ENCODE measurements at places on chromosomes 6 and 20.
A peak's percentile ranks its signal among the peaks of the same experiment; 100 is the strongest.

DNA sequence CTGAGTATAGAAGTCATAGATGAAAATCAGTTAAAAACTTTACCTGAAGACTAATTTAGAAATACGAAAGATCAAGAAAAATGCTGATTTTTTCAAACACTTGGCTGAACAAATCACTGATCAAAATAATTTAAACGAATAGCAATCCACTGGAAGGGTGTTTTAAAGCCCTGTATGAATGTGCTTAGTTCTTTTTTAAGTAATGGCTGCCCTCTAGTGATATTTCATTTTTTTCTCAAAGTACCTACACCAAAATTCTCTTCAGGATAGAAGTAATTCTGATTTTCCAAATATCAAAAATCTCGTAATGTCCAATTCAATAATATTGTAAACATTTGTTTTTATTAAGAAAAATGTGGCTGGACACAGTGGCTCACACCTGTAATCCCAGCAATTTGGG lies 32.5 kb downstream of the AKAP7 start:
- DNase-seq = no peak

GRCh38 chr20:37518059-37518458 lies 3.0 kb upstream of the NNAT start:
- DNase-seq = no peak

- DNase-seq = no peak
Observed at GRCh38 chr6:137571854-137572253, 77.7 kb upstream of the OLIG3 start.

DNA sequence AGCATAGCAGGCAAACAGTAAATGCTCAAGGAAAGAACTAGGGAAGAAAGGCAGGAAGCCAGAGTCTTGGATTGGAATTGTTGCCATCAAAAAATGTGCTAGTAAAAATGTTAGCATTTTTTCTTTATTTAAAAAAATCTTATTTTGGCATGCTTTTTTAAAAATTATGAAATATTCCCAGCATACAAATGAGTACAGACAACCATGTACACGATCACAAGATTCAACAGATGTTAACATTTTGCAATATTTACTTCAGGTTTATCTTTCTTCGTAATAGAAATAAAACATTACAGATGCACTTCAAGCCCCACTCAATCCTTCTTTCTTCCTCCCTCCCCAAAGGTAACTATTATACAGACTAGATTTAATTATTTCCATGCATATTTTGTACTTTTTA lies 27.4 kb upstream of the NOP56 start:
- DNase-seq = no peak

DNA sequence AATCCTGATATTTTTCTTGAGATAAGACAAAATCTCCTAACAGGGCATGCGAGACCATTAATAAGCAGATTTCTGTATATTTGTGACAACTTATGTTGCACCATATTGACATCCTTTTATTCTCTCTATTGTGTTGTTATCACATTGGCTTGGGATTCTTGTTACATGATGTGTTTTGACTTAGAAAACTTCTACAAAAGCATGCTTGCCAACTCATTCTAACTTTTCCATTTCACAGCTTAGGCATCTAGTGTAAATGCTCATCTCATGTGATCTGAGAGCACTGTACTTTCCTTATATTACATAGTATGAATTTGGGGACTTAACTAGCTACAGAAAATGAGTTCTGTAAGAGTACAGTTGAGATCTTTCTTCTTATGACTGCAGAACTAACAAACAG lies 1040.7 kb upstream of the ADGRB3 start:
- DNase-seq = no peak

- no peak for DNase-seq
Observed at GRCh38 chr20:45420125-45420524, 4.2 kb downstream of the PIGT start.

- no peak for DNase-seq
Observed at GRCh38 chr6:2843138-2843740, 1.6 kb upstream of the SERPINB1 start.

GRCh38 chr6:56620229-56620868 lies 22.3 kb downstream of the DST start:
- DNase-seq = no peak

DNA sequence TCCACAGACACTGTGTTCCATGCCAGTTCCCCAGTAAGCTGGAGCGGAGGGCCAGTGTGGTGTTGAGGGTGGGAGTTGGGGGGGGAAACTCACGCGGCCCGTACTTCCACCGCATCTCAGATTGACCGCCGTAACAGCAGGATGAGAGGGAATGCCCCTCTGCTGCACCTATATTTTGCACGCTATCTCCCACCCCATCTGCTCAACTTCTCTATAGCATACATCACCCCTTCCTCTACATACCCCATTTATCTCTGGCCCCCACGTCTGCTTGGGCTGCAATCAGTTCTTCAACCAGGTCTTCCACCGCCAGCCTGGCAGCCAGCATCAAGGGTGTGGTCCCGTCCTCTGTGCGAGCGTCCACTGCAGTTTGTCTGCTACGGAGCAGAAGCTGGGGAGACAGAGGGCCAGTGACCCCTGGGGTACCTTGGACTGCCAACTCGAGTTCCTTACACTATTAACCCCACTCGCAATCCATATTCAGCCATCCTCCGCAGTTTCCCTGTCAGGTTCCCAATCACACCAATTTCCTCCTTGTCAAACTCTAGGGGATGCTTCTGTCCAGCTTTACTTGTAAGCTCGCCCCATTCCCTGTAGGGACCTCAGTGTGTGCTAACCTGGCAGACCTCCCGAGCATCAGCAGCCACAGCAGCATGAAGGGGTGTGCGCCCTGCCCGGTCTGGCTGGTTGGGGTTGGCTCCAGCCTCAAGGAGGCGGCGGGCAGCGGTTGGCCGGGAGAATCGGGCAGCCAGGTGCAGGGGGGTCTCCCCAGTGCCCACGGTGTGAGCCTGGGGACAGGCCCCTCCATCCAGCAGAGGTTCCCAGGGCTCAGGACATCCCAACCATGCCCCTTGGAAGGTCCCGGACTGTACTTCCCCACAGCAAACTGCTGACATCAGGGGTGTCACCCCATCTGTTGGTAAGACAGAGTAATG lies 4.5 kb upstream of the GPSM3 start:
- DNase-seq = no peak

DNA sequence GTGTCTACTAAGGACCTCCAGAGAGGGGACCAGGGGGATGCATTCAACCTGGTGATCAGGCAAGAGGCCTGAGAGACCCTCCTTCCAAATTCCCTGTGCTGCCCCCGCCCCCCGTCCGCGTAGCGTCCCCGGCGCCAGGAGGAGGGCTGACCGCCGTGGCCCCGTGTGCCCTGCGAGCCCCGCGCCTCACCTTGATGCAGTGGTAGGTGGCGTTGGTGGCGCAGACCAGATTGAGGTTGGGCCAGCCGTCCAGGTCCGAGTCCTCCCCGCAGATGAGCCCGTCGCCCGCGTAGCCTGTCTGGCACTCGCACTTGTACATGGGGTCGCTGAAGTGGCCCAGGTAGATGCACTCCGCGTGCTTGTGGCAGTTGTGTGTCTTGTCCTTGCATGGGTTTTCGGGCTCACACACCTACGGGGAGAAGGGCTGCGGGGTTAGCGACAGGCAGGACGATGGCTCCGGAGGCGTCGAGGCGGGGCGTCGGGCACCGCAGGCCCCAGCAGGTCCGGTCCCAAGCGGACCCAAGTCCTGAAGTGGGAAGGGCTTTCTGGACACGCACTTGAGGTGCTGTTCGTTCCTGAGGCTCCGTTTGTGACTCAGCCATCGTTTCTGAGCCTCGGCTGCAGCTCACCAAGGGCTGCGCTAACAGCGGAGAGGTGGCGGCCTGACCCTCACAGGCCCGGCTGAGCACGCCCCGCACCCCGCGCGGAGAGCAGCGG lies 21.7 kb downstream of the THBS2 start:
- DNase-seq = no peak

DNA sequence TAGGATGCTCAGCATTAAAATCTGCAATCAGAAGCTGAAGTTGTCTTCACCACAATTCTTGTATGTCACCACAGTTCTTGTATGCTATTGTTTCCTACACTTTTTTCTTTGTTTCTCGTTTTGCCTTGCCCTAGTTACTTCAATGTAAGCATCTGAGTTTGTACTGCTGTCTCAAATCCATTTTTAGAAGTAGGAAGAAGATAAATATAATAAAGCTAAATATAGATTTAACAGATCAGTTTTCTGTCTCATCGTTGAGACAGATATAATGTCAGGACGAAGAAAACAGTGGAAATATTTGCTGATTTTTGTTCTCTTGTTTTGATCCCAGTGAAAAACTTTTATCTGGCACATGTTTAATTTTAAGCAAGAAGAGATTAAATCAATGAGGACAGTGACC lies 318.0 kb downstream of the QKI start:
- DNase-seq = no peak

- peak; percentile 47 for DNase-seq
Observed at GRCh38 chr20:31747640-31748039, 8.6 kb downstream of the TPX2 start.

GRCh38 chr20:22490287-22491193 lies 93.8 kb downstream of the FOXA2 start:
- no peak for DNase-seq

DNA sequence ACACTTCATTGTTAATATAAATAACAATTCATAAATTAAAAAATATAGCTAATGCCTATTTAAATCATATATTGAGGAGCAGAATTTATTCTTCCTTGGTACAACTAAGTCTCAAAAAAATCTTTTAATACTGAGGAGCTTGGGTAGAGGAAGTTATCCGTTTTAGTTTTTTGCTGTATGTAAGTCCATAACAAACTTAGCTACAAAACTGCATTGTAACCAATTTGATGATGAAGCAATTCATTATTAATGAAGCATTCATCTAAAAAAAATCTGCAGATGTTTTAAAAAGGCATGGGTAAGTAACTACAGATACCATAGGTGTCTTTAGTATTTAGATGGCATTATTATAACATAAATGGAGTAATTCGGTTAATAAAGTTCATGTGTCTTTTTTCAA lies 1.3 kb downstream of the KHDRBS2 start:
- DNase-seq = no peak

- no peak for DNase-seq
Observed at GRCh38 chr6:38775870-38776269, 60.8 kb downstream of the DNAH8 start.

- DNase-seq = no peak
Observed at GRCh38 chr20:59207235-59207634, 43.6 kb downstream of the ZNF831 start.

GRCh38 chr6:108171291-108171917 lies 5.6 kb downstream of the NR2E1 start:
- no peak for DNase-seq

GRCh38 chr6:89430201-89430962 lies 2.6 kb upstream of the ANKRD6 start:
- no peak for DNase-seq

DNA sequence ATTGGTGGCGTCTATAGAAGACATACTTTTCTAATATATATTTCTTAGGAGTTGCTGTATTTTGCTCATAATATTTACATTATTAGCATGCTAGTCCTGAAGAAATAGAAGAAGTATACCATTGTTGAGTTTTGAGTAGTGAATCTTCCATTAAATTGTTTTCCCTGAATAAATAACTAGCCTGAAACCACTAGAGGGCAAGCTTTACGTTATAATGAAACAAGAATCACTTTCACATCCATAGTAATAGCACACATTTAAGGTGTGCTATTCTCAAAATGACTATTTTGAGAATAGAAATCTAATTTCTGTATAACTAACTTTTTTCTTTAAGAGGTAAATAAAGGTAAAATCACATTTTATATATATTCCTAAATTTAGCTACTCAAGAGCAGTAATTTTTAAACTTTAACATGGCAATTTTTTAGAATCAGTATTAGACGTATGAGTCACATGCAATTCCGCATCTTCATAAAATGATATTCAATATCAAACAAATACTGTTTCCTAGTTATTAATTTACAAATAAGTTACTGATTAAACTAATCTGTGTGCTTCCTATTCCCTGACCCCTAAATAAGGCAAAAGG lies 213.2 kb upstream of the MANEA start:
- no peak for DNase-seq

- DNase-seq = no peak
Observed at GRCh38 chr6:15796130-15796771, 133.4 kb upstream of the DTNBP1 start.

DNA sequence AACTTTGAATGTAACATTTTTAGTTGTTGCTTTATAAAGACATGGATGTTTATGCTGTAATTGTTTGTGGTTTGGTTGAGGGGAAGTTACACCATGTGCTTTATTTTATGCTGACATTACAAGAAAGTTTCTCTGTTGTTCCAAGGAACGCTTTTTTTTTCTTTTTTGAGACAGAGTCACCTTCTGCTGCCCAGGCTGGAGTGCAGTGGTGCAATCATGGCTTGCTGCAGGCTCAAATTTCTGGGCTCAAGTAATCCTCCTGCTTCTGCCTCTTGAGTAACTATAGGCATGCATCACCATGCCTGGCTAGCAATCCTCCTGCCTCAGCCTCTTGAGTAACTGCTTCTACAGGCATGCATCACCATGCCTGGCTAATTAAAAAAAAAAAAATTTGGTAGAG lies 21.0 kb upstream of the IFNGR1 start:
- DNase-seq = peak; percentile 90

DNA sequence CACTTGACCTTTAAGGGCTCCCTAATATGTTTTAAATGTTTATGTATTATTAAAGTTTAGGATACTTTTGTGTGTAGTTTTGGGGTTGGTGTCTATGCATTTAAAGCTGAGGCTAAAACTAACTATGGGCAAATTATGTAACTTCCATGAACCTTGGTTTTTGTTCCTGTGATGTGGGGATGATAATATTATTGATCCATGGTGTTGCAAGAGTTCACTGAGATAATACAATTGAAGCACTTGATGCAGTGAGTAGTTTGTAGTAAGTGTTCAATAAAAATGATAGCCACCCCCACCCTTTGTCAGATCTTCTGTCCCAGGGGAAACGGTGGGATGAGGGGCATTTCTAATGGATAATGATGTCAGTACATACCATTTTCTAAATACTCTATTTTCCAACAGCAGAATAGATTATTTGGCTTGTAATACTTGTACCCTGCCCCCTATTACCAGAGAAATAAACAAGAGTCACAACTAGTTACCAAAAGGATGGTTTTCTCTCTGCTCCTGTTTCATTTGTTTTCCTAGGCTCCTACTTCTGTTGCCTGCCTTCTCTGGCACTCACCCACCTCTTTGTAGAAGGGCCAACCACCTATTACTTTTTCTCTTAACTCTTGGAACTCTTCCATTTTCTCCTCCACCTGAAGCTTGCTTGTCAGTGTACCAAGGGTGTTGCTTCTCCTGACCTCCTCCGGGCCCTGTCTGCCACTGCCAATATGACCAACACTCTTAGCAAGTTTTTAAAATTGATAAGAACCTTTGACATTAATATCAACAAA lies 97.9 kb downstream of the RCAN2 start:
- no peak for DNase-seq

- DNase-seq = no peak
Observed at GRCh38 chr6:134603561-134603960, 285.6 kb upstream of the SGK1 start.

DNA sequence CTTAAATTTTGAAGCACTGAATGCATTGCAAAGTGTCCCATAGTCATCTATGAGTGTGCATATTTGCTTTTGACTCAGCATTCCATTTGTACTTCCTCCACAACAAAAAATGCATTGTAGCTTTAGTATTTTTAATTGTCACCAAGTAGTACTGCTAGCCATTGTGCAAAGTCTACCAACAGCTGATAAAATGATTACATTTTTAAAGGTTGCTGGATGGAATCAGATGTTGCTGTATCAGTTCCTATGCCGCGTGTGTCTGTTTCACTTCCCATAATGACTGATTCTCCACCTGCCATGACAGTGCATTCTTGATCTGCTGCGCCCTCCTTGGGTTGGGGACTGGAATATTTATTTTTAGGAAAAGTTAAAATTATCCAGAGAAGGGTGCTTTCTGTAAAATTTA lies 41.2 kb downstream of the SLX4IP start:
- DNase-seq = no peak
